Spinal cord (tissue), 10 donors: ENCODE measurements at places on chromosomes 4 and X.

- DNase-seq: peak; percentile 74
Observed at GRCh38 chr4:64715741-64716140, 306.5 kb upstream of the TECRL start.

DNA sequence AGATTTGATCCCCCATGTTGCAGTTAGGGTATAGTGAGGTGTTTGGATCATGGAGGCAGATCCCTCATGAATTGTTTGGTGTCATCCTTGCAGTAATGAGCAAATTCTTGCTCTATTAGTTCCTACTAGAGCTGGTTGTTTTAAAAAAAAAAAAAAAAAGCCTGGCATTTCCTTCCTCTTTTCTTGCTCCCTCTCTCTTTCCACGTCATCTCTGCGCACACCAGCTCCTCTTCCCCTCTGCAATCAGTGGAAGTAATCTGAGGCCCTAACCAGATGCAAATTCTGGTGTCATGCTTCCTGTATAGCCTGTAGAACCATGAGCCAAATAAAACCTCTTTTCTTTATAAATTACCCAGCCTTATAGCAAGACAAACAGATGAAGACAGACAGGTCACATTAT, 24.5 kb downstream of the WDR17 start:
- DNase-seq: no peak

GRCh38 chrX:54238588-54238987, 55.5 kb upstream of the FAM120C start:
- DNase-seq: no peak

- no peak for DNase-seq
Observed at GRCh38 chr4:134117392-134118183, 84.0 kb downstream of the PABPC4L start.

GRCh38 chrX:39843318-39843717, 254.4 kb downstream of the BCOR start:
- DNase-seq: no peak

DNA sequence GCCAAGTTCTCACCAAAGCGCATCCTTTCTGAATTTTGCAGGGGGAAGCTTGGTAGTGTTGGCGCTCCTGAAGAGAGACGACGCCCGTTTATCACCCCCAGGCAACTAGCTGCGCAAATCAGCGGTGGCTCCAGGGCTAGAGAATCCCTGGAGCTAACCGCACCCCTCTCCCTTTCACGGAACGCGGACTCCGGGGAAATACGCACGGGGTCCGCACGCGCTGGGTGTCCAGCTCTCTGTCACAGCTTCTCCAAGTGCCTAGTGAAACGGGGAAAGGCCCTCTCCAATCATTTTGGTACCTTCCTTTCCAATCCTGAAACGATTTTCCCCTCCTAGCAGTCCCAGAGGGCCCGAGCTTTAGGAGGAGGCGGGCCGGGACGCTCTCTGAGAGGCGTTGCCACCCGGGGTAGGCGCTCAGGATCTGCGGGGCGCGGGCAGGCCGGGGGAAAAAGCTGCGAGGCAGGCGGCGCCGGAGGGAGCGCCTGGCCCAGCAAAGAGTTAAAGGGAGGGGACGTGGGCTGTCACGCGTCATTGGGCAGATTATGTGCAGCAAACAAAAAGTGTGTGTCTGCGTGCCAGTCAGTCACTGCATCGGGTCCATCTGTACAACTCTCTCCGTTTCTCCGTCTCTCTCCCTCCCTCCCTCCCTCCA, at the start of gene PRDM8:
Gene PRDM8 (plus strand): TSS at position 582 of the 652 bp plus-strand sequence. CDS start 2,578 bp downstream, outside the sequence.
- DNase-seq: peak; percentile 81

DNA sequence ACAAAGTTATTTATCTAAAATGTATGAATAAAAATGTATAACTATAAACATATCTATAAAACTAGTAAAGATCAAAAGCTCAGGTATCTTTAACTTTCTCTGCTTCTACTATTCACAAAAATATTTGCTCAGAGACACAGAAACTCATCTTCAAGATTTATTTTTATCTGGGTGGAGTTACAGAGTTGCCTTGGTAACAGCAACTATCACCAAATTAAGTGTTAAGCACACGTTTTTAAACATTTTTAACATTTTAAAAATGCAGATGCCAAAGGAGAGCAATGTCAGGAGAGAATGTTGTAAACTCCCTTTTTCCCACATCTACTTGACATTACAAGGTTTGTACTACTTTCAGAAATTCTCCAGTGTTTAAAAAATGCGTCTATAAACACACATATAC, 71.4 kb downstream of the SNCA start:
- DNase-seq: no peak

DNA sequence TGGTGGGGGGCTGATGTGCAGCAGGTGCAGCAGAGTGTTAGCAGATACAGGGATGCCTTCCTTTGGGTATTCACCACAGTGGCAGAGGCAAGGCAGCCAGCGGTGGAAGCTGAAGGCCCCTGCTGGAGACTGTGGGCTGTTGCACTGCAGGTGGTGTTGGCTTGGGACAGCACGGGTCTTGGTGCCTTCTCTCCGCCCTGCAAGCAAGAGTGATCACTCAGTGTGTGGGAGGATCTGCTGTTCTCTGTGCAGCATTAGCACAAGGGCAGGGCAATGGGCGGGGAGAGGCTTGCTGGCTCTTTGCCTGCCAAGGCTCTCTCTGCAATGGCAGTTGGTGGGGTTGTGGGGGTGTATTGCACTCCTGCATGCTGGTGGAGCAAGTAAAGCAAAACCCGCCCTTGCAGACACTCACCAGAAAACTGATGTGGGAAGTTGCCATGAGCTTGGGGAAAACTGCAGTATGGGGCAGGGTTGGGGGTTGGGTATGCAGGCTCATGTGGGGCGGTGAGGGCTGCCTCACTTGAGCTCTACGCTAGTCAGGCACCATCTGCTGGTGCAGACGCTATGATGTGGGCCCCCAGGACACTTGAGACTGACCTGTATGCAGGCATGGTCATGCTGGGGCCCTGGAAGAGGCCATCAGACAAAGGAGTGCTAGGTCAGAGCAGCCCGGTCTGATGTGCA, 820.8 kb upstream of the GRIA3 start:
- DNase-seq: no peak

DNA sequence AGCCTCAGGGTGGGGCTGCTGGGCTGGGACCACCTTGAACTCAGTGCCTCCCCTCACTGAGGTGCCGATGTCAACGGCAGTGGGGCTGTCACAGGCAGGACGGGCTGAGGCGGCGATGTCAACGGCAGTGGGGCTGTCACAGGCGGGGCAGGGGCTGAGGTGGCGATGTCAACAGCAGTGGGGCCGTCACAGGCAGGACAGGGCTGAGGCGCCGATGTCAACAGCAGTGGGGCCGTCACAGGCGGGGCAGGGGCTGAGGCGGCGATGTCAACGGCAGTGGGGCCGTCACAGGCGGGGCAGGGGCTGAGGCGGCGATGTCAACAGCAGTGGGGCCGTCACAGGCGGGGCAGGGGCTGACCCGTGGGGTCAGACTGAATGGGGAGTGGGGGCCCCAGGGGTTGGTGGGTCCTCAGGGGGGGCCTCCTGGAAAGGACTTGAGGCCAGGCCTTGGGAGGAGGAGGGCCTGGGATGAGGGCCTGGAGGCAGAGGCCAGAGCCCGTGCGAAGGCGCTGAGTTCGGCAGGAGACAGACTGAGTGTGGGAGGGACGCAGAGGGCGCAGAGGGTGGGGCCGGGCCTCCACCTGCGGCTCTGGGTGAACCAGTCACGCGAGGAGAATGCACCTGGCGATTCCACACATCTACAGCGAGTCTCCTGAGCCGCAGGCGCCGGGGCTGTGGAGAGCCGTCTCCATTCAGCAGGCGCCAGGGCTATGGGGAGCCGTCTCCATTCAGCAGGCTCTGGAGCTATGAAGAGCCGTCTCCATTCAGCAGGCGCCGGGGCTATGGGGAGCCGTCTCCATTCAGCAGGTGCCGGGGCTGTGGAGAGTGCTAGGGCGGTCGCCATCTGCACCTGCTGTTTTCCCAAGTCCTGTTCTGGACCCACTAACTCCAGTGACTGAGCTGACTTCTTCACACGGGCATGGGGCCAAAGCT, 22.9 kb downstream of the ATP5ME start:
- DNase-seq: no peak

DNA sequence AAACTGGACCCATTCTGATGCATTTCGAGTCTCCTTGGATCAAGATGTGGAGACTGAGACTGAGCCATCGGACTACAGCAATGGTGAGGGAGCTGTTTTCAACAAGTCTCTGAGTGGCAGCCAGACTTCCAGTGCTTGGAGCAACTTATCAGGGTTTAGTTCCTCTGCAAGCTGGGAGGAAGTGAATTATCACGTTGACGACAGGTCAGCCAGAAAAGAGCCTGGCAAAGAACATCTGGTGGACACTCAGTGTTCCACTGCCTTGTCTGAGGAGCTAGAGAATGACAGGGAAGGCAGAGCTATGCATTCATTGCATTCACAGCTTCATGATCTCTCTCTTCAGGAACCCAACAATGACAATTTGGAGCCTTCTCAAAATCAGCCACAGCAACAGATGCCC, 84.8 kb downstream of the NEUROG2 start:
- DNase-seq: no peak

- DNase-seq: no peak
Observed at GRCh38 chrX:107505223-107505622, 55.8 kb downstream of the FRMPD3 start.

- no peak for DNase-seq
Observed at GRCh38 chr4:151798678-151799416, 38.0 kb upstream of the GATB start.

- no peak for DNase-seq
Observed at GRCh38 chrX:144040793-144041192, 156.9 kb downstream of the UBE2NL start.

- DNase-seq: no peak
Observed at GRCh38 chr4:6907658-6908191, 1.9 kb upstream of the TBC1D14 start.

GRCh38 chr4:81447566-81448229, 24.0 kb downstream of the RASGEF1B start:
- DNase-seq: no peak

GRCh38 chr4:114318309-114318708, 280.3 kb upstream of the UGT8 start:
- DNase-seq: no peak

DNA sequence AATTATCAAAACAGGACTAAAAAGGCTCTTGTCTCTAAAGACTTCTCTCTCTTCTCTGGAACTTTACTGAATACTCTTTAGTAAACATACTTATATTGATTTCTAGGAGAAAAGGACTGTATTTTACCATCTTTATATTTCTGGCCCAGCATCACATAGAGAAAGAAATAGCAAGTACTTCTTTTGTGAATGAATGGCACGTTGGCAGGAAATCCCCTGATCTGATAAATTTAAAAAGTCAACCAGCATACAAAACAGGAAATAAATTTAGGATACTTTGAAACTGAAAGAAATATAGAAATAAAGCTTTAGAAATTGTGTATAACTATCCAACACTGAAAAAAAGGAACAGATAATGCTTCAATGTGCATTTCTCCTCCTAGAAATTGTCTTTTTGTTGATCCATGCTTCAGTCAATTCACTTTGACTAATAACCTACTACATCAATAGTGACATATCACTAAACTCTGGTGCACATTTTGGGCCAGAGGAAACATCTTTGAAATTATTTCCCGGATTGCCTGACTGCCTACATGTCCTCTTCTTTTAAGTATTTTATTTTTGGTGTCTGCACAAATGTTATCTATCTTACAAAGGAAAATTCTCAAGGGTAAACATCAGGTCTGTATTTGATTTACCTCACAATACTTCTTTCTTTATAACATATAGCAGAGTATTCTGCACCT, 183.5 kb upstream of the FSTL5 start:
- DNase-seq: no peak

DNA sequence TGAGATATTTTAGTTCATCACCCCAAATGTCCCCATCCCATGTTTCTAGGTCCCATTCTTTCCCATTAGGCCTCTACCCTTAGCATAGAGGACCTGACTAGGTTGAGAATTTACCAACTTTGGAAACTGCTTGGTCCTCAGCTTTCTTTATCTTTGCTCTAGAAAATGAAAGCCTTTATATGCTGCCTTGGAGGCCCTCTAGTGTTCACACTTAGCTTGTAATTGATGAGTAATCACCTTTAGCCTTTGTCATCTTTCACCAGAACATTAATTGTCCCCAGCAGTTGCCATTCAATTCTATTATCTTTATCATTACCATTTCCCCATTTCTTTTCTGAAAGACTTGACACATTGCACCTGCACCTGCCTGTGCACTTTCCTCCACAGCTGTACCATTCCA, 589.2 kb upstream of the NR3C2 start:
- peak; percentile 14 for DNase-seq

DNA sequence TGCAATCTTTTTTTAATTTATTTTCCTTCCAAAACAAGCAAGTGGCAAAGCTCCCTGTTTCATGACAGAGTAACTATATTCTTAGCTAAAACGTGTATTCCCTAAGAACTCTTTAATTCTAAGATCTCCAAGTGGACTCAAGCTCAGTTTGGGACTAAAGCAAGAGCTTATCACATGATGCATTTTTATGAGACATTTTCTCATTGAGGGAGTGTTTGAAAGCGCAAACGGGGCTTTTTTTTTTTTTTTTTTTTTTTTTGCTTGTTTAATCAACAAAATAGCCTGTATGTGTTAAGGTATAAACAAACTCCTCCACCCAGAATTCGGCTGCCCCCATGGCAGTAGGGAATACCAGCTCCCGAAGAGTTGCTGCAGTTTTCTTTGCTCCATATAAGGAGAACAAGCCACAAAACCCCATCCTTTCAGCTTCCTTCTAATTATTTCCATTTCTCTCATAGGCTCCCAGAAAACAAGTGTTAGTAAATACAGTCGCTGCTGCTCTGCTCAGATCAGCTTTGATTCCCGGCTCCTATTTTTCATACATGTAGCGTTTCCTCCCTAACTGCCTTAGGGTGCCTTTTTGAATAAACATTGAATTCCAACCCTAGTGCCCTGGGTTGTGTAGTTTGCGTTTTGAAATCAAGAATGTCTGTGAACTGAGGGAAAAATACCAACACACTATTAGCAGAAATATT, 669 bp upstream of the PPARGC1A start:
- DNase-seq: peak; percentile 50

GRCh38 chr4:89482251-89482650, 174.7 kb upstream of the GPRIN3 start:
- DNase-seq: no peak

GRCh38 chr4:183751106-183751505, 92.0 kb downstream of the TRAPPC11 start:
- no peak for DNase-seq

- DNase-seq: no peak
Observed at GRCh38 chrX:101430457-101431078, 22.5 kb downstream of the HNRNPH2 start.

GRCh38 chr4:78926826-78927225, 12.4 kb downstream of the PAQR3 start:
- no peak for DNase-seq

DNA sequence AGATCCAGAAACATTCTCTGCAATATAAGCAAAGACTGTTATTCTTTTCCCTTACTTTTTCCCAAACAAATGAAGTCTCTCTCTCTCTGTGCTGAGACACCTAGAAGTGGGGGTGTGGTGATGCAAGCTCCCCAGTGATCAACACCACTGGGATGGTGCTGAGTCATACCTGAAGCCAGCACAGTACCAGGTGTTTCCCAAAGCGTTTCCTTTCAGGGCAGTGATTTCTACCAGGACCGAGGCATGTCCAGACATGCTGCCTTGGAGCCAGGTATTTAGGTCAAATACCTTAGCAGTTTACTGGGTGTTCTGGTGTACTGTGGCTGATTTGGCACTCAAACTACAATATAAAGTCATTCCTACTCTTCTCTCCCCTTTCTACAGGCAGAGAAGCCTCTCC, 726.5 kb downstream of the FAM133A start:
- DNase-seq: no peak
